ENCODE measurements at places on chromosomes 7 and 10. TPM values are rescaled to one million over a fixed set of nuclear protein-coding genes. Genes with fewer than 3 reads are reported as not detected.

Gene CYP2C8
- total RNA-seq = not detected

GRCh38 chr7:157678501-157678900 is 341.7 kb downstream of the DNAJB6 start:
- no peak overlapping the region for H3K27ac ChIP-seq
- peaks cover 13% of the 10 kb centered on the region for H3K4me1 ChIP-seq
- H3K36me3 ChIP-seq = no peaks in the 10 kb centered on the region
- no peak overlapping the region for H3K4me3 ChIP-seq
- H3K27me3 ChIP-seq = peaks cover 70% of the 10 kb centered on the region
- no peak for DNase-seq

GRCh38 chr10:113610631-113611601 is 52.9 kb downstream of the NRAP start:
- no peaks in the 10 kb centered on the region for H3K36me3 ChIP-seq
- H3K27ac ChIP-seq = no peak overlapping the region
- no peaks in the 10 kb centered on the region for H3K4me1 ChIP-seq

Gene ELOVL3
- not detected for total RNA-seq

- H3K27ac ChIP-seq = no peak overlapping the region
- H3K4me1 ChIP-seq = no peaks in the 10 kb centered on the region
- H3K36me3 ChIP-seq = no peaks in the 10 kb centered on the region
- H3K4me3 ChIP-seq = no peak overlapping the region
- H3K27me3 ChIP-seq = no peaks in the 10 kb centered on the region
These were observed 213.4 kb downstream of the GPR37 start for GRCh38 chr7:124552217-124552616.

GRCh38 chr10:42987575-42987974 is 89.3 kb upstream of the RET start:
- H3K4me1 ChIP-seq = peaks cover 5% of the 10 kb centered on the region
- H3K27me3 ChIP-seq = no peaks in the 10 kb centered on the region
- no peak overlapping the region for H3K27ac ChIP-seq
- no peaks in the 10 kb centered on the region for H3K36me3 ChIP-seq

Gene AUTS2
- 1.1 TPM for total RNA-seq

Gene VWDE
- 1.5 TPM for total RNA-seq

GRCh38 chr10:101397140-101397539 is 43.2 kb downstream of the BTRC start:
- H3K4me3 ChIP-seq = no peak overlapping the region
- H3K27ac ChIP-seq = no peak overlapping the region
- no peaks in the 10 kb centered on the region for H3K27me3 ChIP-seq
- peak; percentile 27 for DNase-seq
- H3K36me3 ChIP-seq = no peaks in the 10 kb centered on the region

Gene FGF8
- not detected for total RNA-seq

Gene NACAD
- total RNA-seq = 0.05 TPM

- no peak overlapping the region for H3K4me3 ChIP-seq
- no peak overlapping the region for H3K27ac ChIP-seq
- peaks cover 5% of the 10 kb centered on the region for H3K4me1 ChIP-seq
- no peaks in the 10 kb centered on the region for H3K36me3 ChIP-seq
- no peak for DNase-seq
These were observed 13.1 kb upstream of the NKX2-3 start for GRCh38 chr10:99519690-99520039.

DNA sequence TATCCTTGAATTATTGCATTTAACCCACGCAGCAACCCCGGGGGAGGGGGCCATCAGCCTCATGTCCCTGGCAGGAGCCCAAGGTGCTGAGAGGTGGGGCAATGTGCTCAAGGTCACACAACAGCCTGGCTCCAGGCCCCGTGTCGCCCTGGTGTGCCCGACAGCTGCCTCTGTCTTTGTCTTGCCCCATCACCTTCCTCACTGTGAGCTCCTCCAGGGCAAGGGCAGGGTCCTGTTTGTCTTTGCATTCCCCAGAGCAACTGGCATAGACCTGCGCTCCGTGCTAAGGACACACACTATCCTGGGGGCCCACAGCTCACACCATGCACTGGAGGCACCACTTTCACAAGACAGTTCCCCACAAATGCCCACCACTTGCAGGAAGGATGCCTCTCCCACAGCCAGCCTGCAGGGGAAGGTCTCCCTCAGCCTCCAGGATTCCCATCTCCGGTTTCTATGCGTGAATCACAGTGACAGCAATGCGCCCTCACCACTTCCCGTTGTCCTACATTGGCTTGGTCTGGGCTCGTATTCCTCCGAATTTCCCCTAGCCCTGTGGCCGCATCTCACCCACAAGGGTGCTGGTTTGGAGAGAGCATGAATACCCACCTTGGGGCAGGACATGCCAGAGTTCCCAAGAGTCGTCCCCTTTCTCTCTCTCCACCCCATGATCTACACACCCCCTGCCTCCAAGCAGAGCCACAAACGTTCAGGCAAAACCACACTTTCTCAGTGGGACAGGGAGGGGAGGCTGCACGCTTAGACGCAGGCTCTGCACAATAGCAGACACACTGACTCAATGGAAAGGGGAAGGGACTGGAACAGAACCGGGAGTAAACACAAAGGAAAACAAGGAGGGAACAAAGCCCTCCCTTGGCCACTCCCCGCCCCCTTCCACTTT is 10.3 kb downstream of the ITPRIP start:
- peaks cover 18% of the 10 kb centered on the region for H3K36me3 ChIP-seq
- H3K4me3 ChIP-seq = peak overlapping the region; percentile 72

- H3K4me1 ChIP-seq = no peaks in the 10 kb centered on the region
- no peak for DNase-seq
- no peaks in the 10 kb centered on the region for H3K36me3 ChIP-seq
- H3K27ac ChIP-seq = no peak overlapping the region
- H3K27me3 ChIP-seq = peaks cover 2% of the 10 kb centered on the region
These were observed 162.0 kb upstream of the TMEM72 start for GRCh38 chr10:44749151-44749550.

- peak; percentile 59 for DNase-seq
- H3K4me3 ChIP-seq = no peak overlapping the region
- H3K27ac ChIP-seq = peak overlapping the region; percentile 47
- no peaks in the 10 kb centered on the region for H3K27me3 ChIP-seq
- no peaks in the 10 kb centered on the region for H3K36me3 ChIP-seq
These were observed 67.8 kb upstream of the PDCD4 start for GRCh38 chr10:110803830-110804338.

Gene SPRN
- not detected for total RNA-seq

- no peaks in the 10 kb centered on the region for H3K27me3 ChIP-seq
- H3K4me3 ChIP-seq = no peak overlapping the region
- H3K4me1 ChIP-seq = peaks cover 12% of the 10 kb centered on the region
- peak; percentile 34 for DNase-seq
- H3K27ac ChIP-seq = peak overlapping the region; percentile 63
These were observed 104.6 kb upstream of the GDF10 start for GRCh38 chr10:47195274-47195885.

DNA sequence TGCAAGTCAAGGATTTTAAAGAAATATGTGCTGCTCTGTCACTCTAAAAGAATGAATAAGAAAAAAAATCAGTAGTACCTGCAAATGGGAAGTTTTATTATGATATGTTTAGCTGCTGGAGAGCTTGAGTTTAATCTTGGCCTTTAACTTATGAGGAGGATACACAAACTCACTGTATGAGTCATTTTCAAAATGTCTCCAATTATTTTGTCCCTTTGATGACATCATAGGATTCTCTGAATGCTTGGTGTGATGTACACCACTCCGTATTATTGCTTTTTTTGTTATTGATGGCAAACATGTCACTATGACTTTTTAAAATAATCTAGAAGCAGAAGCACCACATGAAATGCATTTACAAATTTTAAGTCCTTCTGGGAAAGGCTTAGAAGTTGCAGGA is 125.8 kb downstream of the RALA start:
- no peak overlapping the region for H3K4me3 ChIP-seq
- peaks cover 13% of the 10 kb centered on the region for H3K4me1 ChIP-seq
- DNase-seq = no peak
- no peaks in the 10 kb centered on the region for H3K36me3 ChIP-seq
- H3K27me3 ChIP-seq = no peaks in the 10 kb centered on the region

GRCh38 chr10:78875331-78875877 is 193.4 kb upstream of the ZMIZ1 start:
- peaks cover 5% of the 10 kb centered on the region for H3K27me3 ChIP-seq
- DNase-seq = no peak
- H3K36me3 ChIP-seq = no peaks in the 10 kb centered on the region
- peaks cover 6% of the 10 kb centered on the region for H3K4me1 ChIP-seq
- no peak overlapping the region for H3K27ac ChIP-seq

Gene KIAA1549
- total RNA-seq = 0.67 TPM

- H3K36me3 ChIP-seq = peaks cover 8% of the 10 kb centered on the region
- no peaks in the 10 kb centered on the region for H3K4me1 ChIP-seq
- no peak overlapping the region for H3K27ac ChIP-seq
- H3K4me3 ChIP-seq = no peak overlapping the region
- no peaks in the 10 kb centered on the region for H3K27me3 ChIP-seq
These were observed 27.4 kb upstream of the NDST2 start for GRCh38 chr10:73838827-73839226.

Gene CTAGE6
- total RNA-seq = 0.98 TPM

DNA sequence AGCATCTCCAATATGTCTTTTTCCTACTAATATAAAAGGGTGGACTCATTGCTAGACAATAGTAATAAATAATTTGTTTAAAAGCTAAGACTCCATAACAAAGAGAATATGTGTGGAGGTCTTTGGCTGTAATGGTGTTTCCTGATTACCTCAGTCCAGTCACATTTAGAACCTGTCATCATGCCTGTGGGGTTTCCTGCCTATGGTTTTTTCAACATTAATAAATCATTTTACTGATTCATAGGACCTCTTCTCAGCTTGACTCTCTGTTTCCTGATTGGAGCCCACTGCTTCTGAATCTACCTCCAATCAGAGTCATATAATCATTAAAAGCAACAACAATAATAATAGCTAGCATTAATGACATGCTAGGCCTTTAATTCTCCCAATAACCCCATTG is 52.4 kb upstream of the GNAI1 start:
- H3K27ac ChIP-seq = no peak overlapping the region
- H3K4me1 ChIP-seq = peaks cover 11% of the 10 kb centered on the region
- H3K36me3 ChIP-seq = no peaks in the 10 kb centered on the region
- H3K27me3 ChIP-seq = no peaks in the 10 kb centered on the region
- no peak for DNase-seq

DNA sequence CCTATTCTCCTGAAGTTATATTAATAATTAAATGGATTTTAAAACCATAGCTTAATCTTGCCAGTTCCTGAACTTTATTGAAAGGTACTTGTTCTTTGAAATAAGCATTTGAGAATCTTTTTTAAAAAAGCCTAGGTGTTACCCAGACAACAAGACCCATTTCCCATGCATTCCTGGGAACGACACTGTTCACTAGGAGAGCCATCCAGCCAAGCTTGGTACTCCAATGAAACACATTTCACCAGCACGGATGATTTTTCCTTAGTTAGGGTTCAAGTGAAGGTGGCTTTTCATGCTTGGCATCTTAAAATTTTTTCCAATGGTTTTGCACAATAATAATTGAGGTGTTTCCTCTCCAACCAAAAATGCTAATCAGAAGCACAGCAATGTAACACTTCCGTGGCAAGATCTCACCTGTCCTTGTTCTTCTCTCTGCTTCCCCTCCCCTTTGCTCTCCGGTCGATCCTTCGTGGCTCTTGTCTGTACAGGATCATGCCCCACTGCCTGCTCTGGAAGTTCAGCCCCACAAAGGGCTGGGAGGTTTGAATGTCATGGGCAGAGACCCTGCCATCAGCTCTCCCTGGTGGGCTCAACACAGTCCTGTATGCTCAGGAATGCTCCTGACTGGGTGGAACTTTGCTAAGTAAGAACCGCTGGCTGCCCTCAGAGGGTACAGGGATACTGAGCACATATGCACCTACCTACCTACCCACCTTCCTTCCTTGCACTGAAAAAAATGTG is 69.7 kb upstream of the AQP1 start:
- H3K4me3 ChIP-seq = no peak overlapping the region
- H3K36me3 ChIP-seq = no peaks in the 10 kb centered on the region
- no peaks in the 10 kb centered on the region for H3K27me3 ChIP-seq
- H3K27ac ChIP-seq = no peak overlapping the region
- no peaks in the 10 kb centered on the region for H3K4me1 ChIP-seq

- no peak overlapping the region for H3K27ac ChIP-seq
- H3K27me3 ChIP-seq = peaks cover 18% of the 10 kb centered on the region
- peaks cover 19% of the 10 kb centered on the region for H3K4me1 ChIP-seq
- H3K36me3 ChIP-seq = peaks cover 20% of the 10 kb centered on the region
- H3K4me3 ChIP-seq = no peak overlapping the region
- no peak for DNase-seq
These were observed 2.4 kb upstream of the MKI67 start for GRCh38 chr10:128128582-128128981.

Gene FEZF1
- total RNA-seq = not detected

DNA sequence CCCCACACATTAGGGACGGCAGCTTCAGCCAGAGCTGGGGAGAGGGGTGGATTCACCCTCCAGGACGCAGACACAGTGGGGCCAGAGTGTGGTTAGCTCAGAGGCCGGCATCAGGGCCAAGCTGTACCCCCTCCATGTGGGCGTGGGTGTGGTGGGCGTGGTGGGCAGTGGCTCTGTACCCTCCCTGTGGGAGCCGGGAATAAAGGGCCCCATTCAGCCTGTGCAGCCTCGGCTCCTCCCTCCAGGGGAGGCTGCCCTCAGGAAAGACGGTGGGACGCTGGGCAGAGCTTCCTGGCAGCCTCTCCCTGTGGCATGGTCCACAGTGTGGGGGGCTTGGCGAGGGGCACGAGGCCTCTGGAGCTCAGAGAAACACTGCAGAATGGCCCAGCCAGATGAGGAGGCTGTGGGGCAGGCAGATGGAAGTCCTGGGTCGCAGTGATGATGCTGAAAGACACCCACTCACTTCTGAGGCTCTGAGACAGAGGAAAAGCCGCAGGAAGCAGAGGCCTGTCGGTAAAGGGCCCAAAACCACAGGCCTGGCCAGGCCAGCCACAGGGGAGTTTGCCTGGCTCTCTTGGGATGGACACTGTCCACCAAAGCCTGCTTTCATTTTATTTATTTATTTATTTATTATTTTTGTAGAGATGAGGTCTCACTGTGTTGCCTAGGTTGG is 108.0 kb downstream of the SH3PXD2A start:
- H3K27ac ChIP-seq = peak overlapping the region; percentile 59
- peaks cover 36% of the 10 kb centered on the region for H3K4me1 ChIP-seq
- DNase-seq = no peak
- H3K4me3 ChIP-seq = no peak overlapping the region
- H3K36me3 ChIP-seq = no peaks in the 10 kb centered on the region
- H3K27me3 ChIP-seq = no peaks in the 10 kb centered on the region

DNA sequence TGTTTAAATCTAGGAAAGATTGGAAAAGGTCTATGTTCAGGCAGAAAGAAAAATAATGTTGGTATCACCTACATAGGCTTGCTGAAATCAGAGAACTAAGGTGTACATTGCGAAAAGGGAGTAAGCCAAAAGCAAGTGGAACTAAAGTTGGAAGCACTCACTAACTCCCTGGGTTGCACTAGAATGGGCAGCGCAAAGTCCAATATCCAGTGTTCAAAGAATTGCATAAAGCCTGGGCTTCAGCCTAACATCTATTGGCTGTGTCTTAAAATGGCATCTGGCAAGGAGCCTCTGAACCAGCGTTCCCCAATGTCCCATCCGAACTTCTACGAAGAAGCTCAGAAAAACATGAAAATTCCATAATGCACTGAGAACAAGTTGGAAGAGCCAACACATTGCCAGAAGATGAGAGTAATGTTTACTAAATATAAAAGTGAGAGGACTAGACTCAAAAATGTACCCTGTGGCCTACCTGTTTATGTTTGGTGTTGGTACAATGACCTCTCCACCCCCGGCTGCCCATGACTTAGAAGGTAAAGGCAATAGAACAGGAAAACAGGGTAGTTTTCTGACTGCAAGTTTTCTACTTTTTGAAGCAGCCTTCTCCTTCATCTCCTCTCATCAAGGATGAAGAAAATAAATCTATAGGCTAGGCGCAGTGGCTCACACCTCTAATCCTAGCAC is 275.9 kb upstream of the GHITM start:
- H3K27me3 ChIP-seq = peaks cover 7% of the 10 kb centered on the region
- H3K4me3 ChIP-seq = no peak overlapping the region
- DNase-seq = no peak
- no peaks in the 10 kb centered on the region for H3K36me3 ChIP-seq
- no peak overlapping the region for H3K27ac ChIP-seq
- H3K4me1 ChIP-seq = no peaks in the 10 kb centered on the region

Data from activated naive CD4-positive, alpha-beta T cell treated with anti-CD3 and anti-CD28 coated beads for 36 hours (primary cell).